ENCODE measurements at places on chromosomes 4 and X. TPM values are rescaled to one million over a fixed set of nuclear protein-coding genes. Genes with fewer than 3 reads are reported as not detected.

NDP gene
- 0.29 TPM for total RNA-seq

DNA sequence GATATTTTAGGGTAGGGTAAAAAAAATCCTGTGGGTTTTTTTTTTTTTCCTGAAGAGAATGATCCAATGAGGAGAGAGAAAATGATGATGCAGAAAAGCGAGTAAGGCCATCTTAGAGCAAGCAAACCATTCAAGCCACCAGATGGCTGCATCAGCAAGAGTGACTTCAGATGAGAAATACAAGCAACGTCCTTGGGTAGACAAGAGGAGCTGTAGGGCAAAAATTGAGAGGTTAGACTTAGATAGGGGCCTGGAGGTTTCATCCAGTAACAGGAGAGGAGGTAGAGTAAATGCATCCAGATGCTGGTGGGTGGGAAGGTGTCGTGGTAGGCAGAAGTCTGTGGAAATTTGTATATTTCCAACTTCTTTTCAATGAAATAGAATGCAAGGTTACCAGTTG, 14.6 kb downstream of the FTHL17 start:
- H3K27ac ChIP-seq = no peak overlapping the region
- no peaks in the 10 kb centered on the region for H3K4me1 ChIP-seq
- no peaks in the 10 kb centered on the region for H3K27me3 ChIP-seq
- no peak overlapping the region for H3K4me3 ChIP-seq
- no peak for DNase-seq
- H3K36me3 ChIP-seq = no peaks in the 10 kb centered on the region

- no peaks in the 10 kb centered on the region for H3K4me1 ChIP-seq
- no peaks in the 10 kb centered on the region for H3K27me3 ChIP-seq
- H3K4me3 ChIP-seq = no peak overlapping the region
These were observed 387.0 kb downstream of the BCOR start for GRCh38 chrX:39710776-39711175.

- no peak for DNase-seq
- no peak overlapping the region for H3K27ac ChIP-seq
- no peaks in the 10 kb centered on the region for H3K36me3 ChIP-seq
- 0 out of 2 replicates have a peak, but pooled peaks cover 3% of the 10 kb centered on the region for H3K4me1 ChIP-seq
- H3K4me3 ChIP-seq = no peak overlapping the region
- no peaks in the 10 kb centered on the region for H3K27me3 ChIP-seq
These were observed 63.3 kb downstream of the MEPE start for GRCh38 chr4:87895964-87896621.
